ENCODE measurements at places on chromosomes 3 and 15.
A peak's percentile ranks its signal among the peaks of the same experiment; 100 is the strongest.

DNA sequence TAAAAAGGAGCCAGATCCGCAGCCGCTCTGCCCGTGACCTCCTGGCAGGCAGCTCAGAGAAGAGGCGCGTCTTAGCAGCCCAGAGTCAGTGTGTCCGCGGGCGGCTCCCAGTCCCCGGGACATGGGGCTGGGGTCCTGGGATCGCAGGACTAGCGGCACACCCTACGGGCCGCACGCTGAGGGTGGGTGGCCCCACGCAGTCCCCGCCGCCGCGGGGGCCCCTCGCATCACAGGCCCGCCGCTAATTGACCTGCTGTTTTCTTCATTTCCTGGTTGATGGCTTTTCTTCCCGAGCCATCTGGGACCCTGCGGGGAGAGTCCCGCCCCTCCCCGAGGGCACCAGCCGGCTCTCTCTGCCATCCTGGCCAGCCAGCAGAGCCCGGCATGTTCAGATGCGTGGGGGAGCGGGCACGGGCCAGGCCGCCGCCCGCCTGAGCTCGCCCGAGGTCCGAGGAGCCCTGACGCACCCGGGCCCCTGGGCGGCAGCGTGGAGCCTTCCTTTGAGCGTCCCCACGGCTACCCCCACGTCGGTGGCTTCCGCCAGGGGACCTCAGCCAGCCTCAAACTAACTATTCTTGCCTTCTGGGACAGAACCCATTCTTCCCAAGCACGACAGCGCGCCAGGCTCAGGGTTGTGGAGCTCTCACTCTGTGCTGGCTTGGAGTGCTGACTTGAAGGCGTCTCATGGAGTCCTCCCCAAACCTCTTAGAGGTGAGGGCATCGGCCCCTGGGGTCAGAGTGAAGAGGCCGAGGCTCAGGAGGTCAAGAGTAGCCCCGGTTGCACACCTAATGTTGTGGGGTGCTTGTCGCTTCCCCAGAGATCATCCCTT, 34.6 kb upstream of the CACNA2D3 start:
- no peak overlapping the region for H3K27ac ChIP-seq
- no peak for DNase-seq
- H3K36me3 ChIP-seq: no peaks in the 10 kb centered on the region
- peak overlapping the region; percentile 44 for H3K4me3 ChIP-seq

GRCh38 chr15:89551550-89551949, 23.7 kb upstream of the TICRR start:
- no peak for DNase-seq
- no peaks in the 10 kb centered on the region for H3K36me3 ChIP-seq
- H3K4me1 ChIP-seq: no peaks in the 10 kb centered on the region
- no peak overlapping the region for H3K27ac ChIP-seq
- H3K4me3 ChIP-seq: no peak overlapping the region

GRCh38 chr3:104198131-104198530, 1168.6 kb upstream of the ALCAM start:
- H3K36me3 ChIP-seq: no peaks in the 10 kb centered on the region
- H3K4me1 ChIP-seq: no peaks in the 10 kb centered on the region
- no peak for DNase-seq
- H3K4me3 ChIP-seq: no peak overlapping the region
- no peak overlapping the region for H3K27ac ChIP-seq

DNA sequence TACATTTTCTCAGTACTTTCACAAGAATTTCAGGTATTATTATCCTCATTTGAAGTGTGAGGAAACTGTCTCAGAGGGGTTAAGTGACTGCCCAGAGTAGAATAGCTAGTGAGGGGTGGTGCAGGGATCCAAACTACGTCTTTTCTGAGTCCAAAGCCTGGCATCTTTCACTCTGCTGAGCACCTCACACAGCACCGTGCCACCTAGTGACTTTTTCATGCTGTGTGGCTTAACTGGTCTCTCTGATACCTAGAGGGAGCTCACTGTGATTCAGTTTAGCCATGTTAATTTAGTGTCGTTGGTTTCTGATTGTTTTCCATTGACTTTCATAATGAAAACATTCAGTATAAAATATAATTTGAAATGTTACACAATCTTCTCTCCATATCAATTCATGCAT, 91.4 kb upstream of the NLGN1 start:
- no peak for DNase-seq
- no peak overlapping the region for H3K27ac ChIP-seq
- H3K36me3 ChIP-seq: no peaks in the 10 kb centered on the region

- H3K36me3 ChIP-seq: no peaks in the 10 kb centered on the region
- H3K4me3 ChIP-seq: no peak overlapping the region
- H3K27ac ChIP-seq: no peak overlapping the region
- no peaks in the 10 kb centered on the region for H3K27me3 ChIP-seq
- no peak for DNase-seq
- H3K4me1 ChIP-seq: no peaks in the 10 kb centered on the region
Measured at GRCh38 chr15:62717496-62717895, 325.1 kb upstream of the TPM1 start.

- no peak for DNase-seq
- H3K36me3 ChIP-seq: no peaks in the 10 kb centered on the region
Measured at GRCh38 chr15:81411051-81411450, 37.0 kb upstream of the TMC3 start.

- H3K36me3 ChIP-seq: no peaks in the 10 kb centered on the region
- no peak for DNase-seq
- no peaks in the 10 kb centered on the region for H3K27me3 ChIP-seq
- no peak overlapping the region for H3K4me3 ChIP-seq
- H3K27ac ChIP-seq: no peak overlapping the region
- H3K4me1 ChIP-seq: peaks cover 24% of the 10 kb centered on the region
Measured at GRCh38 chr15:78808550-78808949, 2.7 kb downstream of the ADAMTS7 start.

GRCh38 chr3:134374791-134375581, 739 bp upstream of the AMOTL2 start:
- peak overlapping the region; percentile 91 for H3K27ac ChIP-seq
- peaks cover 28% of the 10 kb centered on the region for H3K27me3 ChIP-seq
- DNase-seq: peak; percentile 72
- H3K4me1 ChIP-seq: peaks cover 20% of the 10 kb centered on the region
- H3K36me3 ChIP-seq: peaks cover 8% of the 10 kb centered on the region

DNA sequence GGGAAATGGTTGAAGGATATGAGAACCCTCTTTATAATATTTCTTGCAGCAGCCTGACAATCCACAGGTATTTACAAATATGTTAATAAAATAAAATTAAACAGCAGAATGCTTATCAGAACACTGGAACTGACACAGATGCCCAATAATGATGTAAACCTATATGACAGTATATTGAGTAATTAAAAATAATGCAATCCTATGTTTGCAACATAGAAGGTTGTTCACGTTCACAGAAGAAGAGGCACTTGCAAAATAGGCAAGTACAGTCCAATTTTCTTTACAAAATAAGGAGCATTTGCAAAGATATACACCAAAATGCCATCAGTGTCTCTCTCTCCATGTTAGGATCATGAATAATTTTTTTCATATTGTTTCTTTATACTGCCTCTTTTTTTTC, 397.0 kb upstream of the WNT5A start:
- H3K4me1 ChIP-seq: peaks cover 12% of the 10 kb centered on the region
- no peak for DNase-seq
- H3K27ac ChIP-seq: no peak overlapping the region
- H3K27me3 ChIP-seq: no peaks in the 10 kb centered on the region
- no peaks in the 10 kb centered on the region for H3K36me3 ChIP-seq
- H3K4me3 ChIP-seq: no peak overlapping the region

- H3K4me1 ChIP-seq: peaks cover 3% of the 10 kb centered on the region
- H3K4me3 ChIP-seq: no peak overlapping the region
- no peaks in the 10 kb centered on the region for H3K27me3 ChIP-seq
- H3K27ac ChIP-seq: no peak overlapping the region
Measured at GRCh38 chr15:80991421-80991820, 1.8 kb upstream of the MESD start.

DNA sequence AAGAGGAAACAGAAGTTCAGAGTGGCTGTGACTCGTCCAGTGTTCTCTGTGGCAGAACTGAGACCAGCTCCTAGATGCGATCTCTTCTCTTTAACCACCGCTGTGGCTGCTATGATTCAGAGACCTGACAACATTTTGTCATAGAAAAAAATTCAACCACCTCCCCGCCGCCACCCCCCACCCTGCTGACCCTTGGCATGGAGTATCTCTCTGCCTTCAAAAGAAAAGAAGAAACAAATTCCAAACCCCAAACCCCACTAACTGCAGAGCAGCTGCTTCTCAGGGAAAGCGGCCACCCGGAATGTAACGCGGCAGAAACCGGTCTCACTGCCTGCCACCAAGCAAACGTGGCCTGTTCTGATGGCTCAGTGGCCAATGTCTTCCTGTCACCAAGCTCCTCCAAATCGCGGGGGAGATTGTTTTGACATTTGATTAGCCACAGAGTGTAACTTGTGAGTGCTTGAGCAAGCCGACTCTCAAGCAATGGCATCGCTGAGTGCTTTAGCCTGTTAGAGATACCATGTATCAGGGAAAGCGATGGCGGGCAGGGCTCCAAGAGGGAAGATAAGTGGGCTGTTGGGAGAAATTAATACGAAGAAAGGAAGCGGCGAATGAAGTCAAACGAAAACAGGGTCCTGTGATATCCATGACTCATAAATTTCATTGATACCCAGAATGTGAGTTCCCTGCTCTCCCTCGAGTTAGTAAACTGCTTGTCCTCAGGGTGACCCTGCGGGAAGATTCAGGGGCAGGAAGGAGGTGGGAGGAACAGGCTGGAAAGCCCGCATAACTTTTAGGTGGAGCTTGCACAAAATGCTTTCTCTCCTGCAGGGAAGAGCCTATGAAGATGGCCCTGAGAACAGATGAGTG, 44.8 kb upstream of the TLE3 start:
- H3K36me3 ChIP-seq: no peaks in the 10 kb centered on the region
- peaks cover 27% of the 10 kb centered on the region for H3K4me1 ChIP-seq
- DNase-seq: no peak
- no peak overlapping the region for H3K4me3 ChIP-seq
- no peak overlapping the region for H3K27ac ChIP-seq

GRCh38 chr3:108134555-108134880, 43.7 kb upstream of the CD47 start:
- H3K36me3 ChIP-seq: no peaks in the 10 kb centered on the region
- no peaks in the 10 kb centered on the region for H3K27me3 ChIP-seq
- no peaks in the 10 kb centered on the region for H3K4me1 ChIP-seq
- DNase-seq: no peak
- no peak overlapping the region for H3K4me3 ChIP-seq
- no peak overlapping the region for H3K27ac ChIP-seq

- no peaks in the 10 kb centered on the region for H3K27me3 ChIP-seq
- no peak overlapping the region for H3K4me3 ChIP-seq
- DNase-seq: no peak
- no peaks in the 10 kb centered on the region for H3K4me1 ChIP-seq
Measured at GRCh38 chr3:3772338-3772737, 26.9 kb upstream of the LRRN1 start.

DNA sequence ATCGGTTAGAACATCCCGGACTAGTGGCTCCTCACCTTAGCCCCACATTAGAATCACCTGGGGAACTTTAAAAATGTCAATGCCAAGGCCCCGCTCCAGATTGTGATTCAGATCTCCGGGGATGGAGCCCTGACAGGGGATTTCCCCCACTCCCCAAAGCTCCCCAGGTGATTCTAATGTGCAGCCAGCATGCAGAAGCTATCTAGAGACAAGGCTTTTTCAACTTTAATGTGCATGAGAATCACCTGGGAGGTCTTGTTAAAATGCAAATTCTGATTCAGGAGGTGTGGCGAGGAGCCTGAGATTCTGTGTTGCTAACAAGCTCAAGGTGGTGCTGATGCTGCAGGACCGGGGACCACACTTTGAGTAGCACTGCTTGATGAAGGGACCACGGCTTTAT, 156.7 kb downstream of the RAB11A start:
- H3K4me1 ChIP-seq: peaks cover 18% of the 10 kb centered on the region
- peak; percentile 69 for DNase-seq
- H3K27ac ChIP-seq: no peak overlapping the region
- no peak overlapping the region for H3K4me3 ChIP-seq

- no peak overlapping the region for H3K4me3 ChIP-seq
- peaks cover 27% of the 10 kb centered on the region for H3K36me3 ChIP-seq
- no peaks in the 10 kb centered on the region for H3K27me3 ChIP-seq
- DNase-seq: no peak
- peaks cover 3% of the 10 kb centered on the region for H3K4me1 ChIP-seq
- H3K27ac ChIP-seq: no peak overlapping the region
Measured at GRCh38 chr15:70050970-70051369, 46.7 kb downstream of the TLE3 start.

GRCh38 chr3:155431856-155432570, 138.5 kb upstream of the STRIT1 start:
- no peak overlapping the region for H3K27ac ChIP-seq
- no peak for DNase-seq
- no peaks in the 10 kb centered on the region for H3K4me1 ChIP-seq
- no peak overlapping the region for H3K4me3 ChIP-seq
- no peaks in the 10 kb centered on the region for H3K27me3 ChIP-seq

DNA sequence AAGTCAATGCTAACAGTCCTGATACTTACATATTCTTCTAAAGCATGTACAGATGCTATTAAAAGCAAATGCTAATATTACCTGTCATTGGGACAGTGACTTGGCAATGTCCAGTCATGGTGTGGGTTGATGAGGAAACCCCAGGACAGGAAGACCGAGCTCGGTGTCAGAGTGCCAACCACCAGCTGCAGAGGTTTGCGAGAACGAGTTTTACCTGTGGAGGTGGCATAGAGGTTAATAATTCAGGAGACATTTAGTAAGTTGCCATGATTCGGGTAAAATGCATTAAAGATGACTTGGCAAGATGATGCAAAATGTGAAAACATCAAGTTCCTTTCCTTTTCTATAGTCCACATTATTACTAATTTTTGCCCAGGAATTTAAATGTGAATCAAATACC, 94.5 kb downstream of the ABI3BP start:
- H3K27ac ChIP-seq: no peak overlapping the region
- H3K4me3 ChIP-seq: no peak overlapping the region
- H3K4me1 ChIP-seq: no peaks in the 10 kb centered on the region
- H3K36me3 ChIP-seq: no peaks in the 10 kb centered on the region
- DNase-seq: no peak
- no peaks in the 10 kb centered on the region for H3K27me3 ChIP-seq

DNA sequence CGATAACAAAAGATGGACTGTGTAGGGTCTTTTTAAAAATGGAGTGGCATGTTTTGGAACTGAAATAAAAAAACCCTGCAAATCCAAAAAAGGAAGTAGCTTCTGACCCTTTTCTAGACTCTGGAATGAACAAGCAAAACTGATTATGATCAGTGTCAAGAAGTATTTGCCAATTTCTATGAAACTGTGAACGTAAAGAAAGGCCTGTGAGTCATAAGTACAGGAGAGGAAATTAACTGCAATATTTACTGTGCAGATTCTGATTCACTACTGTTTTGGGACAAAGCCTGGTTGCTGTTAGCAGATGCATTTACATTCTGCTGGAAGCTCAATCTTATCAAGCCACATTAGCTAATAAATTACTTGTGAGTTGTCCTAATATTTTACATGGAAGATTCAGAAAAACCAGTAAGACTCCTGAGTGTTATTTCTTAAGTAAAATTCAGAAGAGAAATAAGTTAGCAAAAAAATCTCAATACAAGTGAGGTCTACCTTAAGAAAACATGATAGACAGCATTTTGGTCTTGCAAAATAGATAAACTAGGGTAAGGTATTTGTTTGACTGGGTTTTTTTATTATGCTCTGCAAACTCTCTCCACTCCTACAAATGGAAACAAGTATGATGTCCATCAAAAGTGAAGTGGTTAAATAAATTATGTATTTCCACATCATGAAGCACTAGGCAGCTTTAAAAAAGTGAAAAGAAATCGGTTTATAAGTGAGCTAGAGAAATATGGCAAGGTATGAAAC, 90.2 kb upstream of the LMOD3 start:
- H3K27me3 ChIP-seq: no peaks in the 10 kb centered on the region
- no peak overlapping the region for H3K27ac ChIP-seq
- no peaks in the 10 kb centered on the region for H3K4me1 ChIP-seq
